Ecto neural progenitor cell (in vitro differentiated cells): ENCODE measurements at places on chromosomes 1 and 21.

DNA sequence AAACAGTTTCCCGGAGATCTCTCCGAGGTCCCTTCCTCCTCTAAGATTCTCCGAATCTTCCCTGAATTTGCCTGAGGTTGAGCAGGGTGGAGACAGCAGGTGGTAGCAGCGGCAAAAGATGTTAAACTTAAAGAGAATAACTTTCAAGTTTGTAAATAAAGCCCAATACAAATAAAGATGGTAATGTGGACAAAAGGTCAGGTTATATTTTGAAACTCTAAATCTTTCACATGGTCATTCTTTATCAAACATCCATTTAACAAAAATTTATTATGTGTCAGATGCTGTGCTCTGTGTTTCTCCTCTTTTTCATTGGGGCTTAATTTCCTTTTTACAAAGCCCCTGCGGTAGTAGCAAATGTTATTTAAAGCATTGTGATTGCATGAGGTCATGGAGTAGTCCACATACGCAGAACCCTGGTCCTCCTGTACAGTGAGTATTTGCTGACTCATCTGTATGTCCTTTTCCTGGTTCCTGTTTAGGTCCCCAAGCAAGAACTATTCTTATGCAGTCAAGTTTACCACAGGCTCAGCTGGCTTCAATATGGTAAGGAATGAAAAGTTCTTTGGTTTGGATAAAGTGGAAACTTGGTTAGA, 119.2 kb downstream of the ITSN1 start:
- DNase-seq = no peak

DNA sequence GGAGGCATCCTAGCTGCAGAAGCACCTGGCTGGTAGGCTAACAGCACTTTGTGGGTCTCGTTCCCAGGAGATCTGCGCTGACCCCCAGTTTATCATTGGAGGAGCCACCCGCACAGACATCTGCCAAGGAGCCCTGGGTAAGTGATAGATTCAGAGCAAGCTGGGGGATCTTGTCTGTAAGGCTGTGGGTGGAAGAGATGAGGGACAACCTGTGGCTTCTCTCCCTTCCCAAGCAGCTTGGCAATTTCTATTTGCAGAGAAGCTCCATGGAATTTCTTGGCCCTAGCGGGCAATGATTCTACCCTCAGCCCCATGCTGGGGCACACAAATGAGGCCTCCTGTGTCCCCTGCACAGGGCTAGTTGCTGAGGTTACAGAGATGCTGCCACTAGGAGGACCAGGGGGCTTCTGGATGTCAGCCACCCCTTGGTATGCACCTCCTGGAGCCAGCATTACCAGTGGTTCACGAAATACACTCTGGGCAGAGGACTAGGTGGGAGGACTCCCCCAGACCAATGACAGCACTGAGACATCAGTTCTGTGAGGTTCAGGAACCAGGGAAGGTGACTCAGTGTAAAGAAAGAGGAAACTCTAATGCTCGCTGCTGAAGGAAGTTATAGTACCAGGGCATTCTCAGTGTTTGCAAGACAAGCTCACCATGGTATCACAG, 5.5 kb downstream of the CAPN2 start:
- DNase-seq = no peak

DNA sequence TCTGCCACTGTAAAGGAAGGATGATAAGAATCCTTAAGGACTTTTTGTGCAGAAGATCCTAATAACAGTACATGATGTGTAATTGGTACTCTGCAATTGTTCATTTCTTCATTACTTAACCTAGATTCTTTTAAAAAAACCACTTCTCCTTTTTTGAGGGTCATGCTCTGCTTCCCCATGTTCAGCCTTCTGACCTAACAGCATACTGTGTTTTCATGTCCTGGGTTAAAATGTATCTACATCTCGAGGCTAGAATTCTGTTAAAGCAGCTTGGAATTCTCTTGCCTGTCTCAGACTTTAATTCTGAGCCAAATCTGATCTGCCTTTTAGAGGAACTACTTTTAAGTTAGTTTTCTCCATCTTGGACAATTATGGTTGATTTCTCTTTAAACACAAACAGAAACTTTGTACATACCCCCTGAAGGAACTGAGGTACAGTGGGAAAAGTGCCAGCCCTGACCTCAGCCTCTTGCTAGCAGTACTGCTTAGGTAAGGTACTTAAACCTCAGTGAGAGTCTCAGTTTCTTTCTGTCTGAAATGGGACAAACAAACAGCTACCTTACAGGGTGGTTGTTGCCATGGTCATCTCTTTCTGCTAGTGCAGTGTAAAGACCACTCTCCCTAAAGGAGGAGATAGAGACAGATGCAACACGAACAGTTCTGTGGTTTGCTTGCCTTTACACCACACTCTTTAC, 103.2 kb upstream of the DYNLT5 start:
- DNase-seq = no peak

GRCh38 chr1:59007820-59008598, 224.2 kb upstream of the JUN start:
- no peak for DNase-seq

DNA sequence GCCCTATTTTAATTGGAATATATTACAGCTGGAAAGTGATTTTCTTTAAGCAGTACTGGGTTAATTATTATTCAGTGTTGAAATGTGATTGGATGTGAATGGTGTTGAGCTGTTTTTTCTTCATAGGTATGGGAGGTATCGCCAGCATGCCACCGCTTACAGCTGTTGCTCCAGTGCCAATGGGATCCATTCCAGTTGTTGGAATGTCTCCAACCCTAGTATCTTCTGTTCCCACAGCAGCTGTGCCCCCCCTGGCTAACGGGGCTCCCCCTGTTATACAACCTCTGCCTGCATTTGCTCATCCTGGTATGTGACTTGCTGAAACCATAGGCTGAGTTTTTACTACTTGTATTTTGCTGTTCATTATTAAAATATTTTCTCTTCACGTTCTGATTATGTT, 107.7 kb downstream of the ITSN1 start:
- no peak for DNase-seq

DNA sequence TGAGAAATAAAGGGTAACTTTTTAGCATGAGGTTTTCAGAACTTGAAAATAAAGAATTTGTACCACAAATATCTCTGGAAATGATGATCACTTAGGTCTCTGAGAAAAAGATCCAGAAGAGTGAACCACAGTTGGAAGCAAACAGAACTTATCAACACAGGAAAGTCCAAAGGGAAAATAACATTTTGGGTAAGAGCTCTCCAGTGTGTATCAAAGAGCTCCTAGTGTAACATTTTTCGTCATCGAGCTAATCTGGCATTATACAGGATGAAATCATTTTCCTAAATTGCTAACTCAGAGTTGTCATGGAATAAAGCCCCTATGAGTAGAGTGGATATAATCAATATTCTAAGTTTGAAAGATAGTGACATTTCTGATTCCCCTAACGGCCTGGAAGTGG, 104.0 kb downstream of the LMO4 start:
- no peak for DNase-seq

DNA sequence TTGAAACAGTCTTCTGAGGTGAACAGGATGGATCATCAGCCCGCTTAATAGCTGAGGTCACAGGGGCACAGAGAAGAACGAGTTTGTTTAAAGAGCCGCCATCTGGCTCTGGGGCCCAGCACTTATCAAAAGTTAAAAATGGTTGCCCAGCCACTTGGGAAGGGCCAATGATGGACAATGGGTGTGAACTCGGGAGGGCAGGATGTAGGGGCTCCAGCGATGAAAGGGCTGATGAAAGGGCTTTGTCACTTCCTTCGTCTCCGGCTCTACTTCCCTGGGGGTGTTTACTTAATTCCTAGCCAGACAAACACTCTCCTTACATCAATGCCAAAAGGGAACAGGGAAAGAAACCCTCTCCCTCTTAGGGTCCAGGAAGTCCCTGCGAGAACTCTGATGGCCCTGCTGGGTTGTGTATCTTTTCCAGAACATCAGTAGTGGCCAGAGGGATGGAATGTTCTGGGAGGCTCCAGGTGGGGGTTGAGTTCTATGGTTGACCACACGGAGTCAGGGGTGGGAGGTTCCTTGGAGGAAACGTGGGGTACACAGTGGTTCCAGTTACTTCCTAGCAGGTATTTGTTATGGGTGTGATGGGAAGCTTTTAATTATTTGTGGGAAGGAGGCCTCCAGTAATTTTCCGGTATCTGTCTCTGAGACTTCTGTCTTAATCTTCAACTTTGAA, 9.0 kb upstream of the ABCG1 start:
- DNase-seq = peak; percentile 38

DNA sequence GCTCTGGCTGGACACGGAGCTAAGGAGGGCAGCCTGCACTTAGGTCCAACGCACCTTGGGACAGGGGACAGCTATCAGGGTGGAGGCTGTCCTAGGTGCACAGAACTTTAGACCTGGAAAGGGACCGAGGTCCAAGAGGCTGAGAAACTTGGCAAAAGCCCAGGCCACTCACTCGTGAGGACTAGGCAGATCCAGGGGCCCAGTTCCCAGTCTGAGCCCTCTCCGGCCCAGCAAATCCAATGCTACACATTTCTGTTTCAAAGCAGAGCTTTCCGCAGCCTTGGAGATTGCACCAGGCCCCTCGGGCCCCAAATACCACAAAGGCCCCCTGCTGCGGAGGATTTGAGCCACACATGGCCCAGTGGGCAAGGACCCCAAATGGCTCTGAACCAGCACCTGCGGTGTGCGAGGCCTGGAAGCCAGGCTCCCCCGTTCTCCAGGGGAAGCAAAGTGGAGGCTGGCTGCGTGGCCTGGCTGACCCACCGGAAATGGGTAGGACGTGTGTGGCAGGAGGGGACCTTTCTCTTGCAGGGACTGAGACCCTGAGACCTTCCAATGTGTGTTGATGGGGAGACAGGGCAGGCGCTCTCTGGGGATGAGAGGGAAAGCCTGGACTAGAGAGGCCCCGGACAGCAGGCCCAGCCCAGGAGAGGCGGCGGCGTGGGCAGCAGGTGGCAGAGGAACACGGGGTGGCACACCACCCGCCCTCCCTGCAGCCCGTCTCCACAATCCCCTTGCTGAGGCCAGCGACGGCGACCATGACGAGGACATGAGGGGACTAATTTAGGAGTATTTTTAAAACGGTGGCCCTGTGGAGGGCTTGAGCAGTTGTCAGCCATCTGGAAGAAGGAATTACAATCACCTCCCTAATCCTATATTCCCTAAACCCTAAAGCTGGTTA, 118.7 kb downstream of the CASZ1 start:
- DNase-seq = peak; percentile 71

- no peak for DNase-seq
Observed at GRCh38 chr1:175173531-175173930, 19.0 kb downstream of the KIAA0040 start.

GRCh38 chr1:211280910-211281309, 21.7 kb downstream of the RCOR3 start:
- no peak for DNase-seq

DNA sequence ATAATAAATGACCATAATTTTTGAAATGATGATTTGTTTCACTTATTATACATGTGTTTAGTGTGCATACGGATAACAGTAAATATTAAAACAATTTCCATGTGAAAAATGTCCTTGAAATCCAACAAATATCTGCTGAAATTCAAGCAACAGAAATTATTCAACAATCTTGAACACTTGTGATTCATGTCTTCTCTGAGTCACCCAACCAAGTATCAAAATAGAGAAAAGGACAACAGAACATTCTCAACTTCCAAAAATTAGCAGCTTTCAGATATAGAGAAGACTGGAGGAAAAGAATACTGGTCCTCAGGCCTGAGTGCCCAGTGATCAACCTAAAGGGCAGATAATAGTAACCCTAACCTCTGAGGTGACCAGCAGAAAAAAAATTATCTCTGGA, 90.8 kb downstream of the VAV3 start:
- no peak for DNase-seq

DNA sequence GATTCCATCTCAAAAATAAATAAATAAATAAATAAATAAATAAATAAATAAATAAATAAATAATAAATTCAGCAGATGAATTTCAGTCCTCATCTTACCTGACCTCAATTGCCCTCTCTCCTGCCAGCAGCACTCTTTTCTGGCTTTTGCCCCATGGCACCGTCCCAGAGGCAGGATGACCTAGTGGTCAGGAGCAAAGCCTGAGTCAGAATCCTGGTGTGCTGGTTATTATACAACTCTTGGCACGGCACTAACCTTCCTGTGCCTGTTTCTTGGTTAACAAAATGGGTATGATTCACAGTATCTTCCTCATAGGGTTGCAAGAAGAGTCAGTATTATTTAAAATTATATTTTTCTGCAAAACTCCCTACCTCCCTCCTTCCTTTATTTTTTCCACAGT, 43.0 kb downstream of the NKAIN1 start:
- no peak for DNase-seq

- no peak for DNase-seq
Observed at GRCh38 chr1:53968125-53968513, 22.0 kb downstream of the LRRC42 start.
